ENCODE measurements at places on chromosomes 2 and 18. TPM values are rescaled to one million over a fixed set of nuclear protein-coding genes. Genes with fewer than 3 reads are reported as not detected.

DNA sequence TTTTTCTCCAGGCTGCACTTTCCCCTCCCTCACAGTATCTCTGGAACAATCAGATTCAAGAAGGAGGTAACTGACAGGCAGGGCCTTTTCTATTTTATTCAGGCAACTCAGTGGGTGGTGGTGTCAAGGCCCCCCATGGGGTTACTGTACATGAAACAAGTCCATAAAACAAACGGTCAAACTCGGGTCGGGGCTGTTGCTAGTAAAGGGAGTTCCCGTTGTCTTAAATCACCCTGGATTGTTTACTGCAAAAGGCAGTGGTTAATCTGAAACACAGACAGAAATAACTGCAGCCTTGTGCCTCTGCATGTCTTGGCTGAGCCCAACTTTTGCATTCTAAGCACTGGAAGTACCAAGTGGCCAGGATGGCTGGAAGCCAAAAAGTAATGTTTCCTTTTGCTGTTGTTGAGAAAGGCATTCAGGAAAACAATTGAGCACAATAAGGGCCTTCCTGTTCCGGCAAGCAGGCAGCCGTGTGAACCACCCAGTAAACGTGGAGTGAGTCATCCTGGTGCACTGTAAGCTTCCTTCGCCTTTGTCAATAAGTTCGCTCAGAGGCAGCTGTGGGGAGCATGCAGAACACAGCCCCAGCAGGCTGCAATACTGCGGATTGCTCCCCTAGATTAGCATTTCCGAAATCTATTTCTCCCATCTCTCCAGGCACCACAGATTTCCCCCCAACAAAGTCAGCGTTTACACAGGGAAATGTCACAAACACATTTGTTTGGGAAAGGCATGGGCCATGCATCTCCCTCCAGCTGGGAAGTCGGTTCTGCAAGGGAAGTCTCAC is 149.6 kb downstream of the IRS1 start:
- peak; percentile 54 for DNase-seq

The UGT1A8 gene
- total RNA-seq: not detected

GRCh38 chr18:10330428-10330827 is 124.0 kb upstream of the APCDD1 start:
- DNase-seq: no peak

DNA sequence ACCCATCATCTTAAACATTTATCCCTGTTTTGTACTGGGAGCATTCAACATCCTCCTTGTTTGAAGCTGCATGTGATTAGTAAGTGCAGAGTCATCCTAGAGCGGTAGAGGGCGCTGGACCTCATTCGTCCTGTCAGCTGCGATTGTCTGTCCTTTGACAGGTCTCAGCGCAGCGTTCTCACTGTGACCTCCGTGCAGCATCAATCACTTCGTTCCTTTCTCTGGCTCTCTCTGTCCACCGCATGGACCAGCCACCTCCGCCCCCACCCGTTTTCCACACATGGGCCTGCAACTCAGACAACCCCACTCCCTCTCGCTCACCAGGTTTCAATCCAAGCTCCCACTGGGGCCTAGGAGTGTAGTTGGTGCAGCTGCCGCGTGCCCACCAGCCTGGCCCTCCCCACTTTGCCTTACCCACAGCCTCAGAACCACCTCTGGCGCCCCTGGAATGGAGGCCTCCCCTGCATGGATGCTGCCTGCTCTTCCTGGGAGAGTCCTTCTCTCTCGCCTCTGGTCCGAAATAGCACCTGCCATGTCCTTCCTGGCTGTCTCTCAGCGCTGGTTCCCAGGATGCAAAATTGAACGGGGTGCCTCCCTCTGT is 90.5 kb downstream of the NDUFA10 start:
- DNase-seq: peak; percentile 31

The NCKAP5 gene
- not detected for total RNA-seq

DNA sequence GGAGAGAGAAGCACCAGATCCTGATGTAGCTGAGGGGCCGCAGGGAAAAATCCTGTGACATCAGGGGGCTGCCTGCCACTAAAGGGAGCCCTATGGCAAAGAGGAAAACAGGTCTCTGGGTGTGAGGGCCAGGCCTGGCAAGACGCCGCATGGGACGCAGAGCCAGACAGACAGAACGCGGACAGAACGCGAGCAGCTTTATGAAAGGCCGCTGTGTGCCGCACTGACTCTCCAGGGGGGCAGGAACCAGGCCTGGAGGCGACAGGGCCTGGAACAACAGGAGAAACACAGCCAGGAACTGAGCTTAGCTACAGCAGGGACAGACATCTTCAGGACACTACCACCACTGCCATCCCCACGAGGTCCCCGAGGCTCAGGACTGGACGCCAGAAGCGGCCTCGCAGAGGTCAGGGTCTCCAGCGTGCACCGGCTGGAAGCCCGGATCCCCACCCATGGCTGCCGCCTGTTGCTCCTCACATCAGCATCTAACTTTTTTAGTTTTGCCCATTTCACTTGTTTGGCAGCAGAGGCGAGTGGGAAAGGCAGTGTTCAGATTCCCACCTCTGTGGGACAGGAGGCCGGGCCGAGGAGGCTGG is 131.6 kb downstream of the VAPA start:
- DNase-seq: no peak

GRCh38 chr2:199586646-199587045 is 128.9 kb upstream of the SATB2 start:
- no peak for DNase-seq

- DNase-seq: no peak
Observed at GRCh38 chr2:179274749-179275148, 10.1 kb upstream of the SESTD1 start.

The SPC25 gene
- total RNA-seq: 24.1 TPM

The FBXO15 gene
- total RNA-seq: 0.55 TPM

DNA sequence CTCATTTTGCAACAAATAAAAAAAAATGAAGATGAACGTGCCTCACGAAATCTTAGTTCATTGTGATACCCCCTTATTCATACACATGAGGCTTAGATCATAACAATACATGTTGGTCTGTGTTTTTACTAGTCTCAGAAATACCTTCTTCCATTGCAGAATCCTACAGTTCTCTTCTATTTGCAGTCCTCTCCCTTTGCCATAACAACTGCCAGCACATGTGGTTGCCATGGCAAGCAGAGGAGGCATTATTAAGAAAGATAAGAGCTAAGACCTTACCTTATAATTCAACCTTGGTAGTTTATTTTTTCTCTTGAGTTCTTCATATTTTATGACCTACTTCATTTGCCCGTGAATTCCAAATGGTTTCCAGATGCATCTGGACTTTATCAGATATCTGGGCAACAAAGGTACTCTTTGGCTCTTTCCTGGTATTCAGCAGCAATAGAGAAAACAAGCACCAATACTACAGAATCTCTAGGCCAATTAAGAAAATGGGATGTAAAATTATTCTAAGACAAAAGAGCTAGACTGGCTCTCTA is 524.0 kb downstream of the CMPK2 start:
- DNase-seq: no peak

DNA sequence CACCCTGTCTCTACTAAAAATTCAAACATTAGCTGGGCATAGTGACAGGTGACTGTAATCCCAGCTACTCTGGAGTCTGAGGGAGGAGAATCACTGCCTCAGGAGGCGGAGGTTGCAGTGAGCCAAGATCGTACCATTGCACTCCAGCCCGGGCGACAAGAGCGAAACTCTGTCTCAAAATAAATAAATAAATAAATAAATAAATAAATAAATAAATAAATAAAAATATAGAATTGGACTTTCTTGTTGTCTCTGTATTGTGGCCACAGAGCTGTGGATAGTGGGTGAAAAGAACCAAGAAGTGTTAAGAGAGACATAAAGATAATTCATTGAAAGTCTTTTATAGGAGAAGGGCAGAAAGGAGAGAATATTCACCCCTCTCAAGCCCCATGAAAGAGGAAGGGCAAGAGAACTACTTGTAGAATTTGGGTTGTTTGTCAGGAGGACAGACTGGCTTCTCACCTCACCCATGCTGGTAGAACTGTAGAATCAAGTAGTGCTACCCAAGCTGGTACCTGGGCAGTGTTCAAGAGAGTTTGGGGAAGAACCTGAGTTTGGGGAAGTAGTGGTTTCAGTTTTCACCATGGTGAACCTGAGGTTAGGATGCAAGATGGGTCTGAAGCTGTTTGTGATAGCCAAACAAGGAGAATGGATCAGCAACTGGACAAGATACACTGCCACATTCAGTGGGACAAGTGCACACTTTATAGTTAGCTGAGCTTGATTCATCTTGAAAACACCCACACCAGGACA is 256.5 kb downstream of the CD226 start:
- DNase-seq: no peak

Measured in CD8-positive, alpha-beta memory T cell (primary cell).